Endothelial cell of umbilical vein (primary cell): ENCODE measurements at places on chromosomes 2 and 18.

- no peak for DNase-seq
Observed at GRCh38 chr2:78093436-78093835, 571.3 kb upstream of the LRRTM4 start.

- no peak for DNase-seq
Observed at GRCh38 chr18:54551590-54551989, 39.5 kb upstream of the DYNAP start.

GRCh38 chr2:101149241-101150192, 1.7 kb downstream of the TBC1D8 start:
- DNase-seq, result peak; percentile 29

DNA sequence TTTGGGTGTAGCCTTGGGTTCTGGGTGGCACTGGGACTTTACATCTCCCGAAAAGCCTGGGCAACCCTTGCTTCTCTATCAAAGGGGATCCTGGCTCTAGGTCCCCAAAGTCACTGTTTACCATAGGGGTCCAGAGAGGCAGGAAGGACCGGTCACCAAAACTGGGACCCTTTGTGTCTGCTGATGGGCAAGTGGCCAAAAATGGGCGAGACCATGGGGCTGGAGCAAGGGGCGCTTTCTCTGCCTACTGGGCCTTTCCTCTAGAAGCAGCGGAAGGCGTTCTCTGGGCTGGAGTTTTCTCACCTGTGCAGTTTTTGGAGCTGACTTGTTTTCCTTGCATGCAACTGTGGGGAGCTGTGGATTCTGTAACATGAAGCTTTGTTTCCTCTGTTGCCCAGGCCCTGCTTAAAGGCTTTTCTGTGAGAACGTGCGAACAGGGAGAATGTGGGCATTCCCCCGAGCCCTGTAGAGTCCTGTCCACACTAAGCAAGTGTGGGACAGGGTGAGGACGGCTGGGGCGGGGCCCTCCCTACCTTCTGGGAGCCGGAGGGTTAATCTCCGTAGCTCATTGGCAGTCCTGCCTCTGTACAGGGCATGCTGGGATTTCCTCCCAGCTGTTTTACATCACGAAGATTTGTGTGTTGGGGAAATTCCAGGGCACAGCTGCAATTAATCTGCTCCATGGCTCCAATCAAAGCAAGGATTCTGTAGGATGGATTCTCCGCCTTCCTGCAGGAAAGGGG, 50.2 kb downstream of the TGOLN2 start:
- DNase-seq, result peak; percentile 49

DNA sequence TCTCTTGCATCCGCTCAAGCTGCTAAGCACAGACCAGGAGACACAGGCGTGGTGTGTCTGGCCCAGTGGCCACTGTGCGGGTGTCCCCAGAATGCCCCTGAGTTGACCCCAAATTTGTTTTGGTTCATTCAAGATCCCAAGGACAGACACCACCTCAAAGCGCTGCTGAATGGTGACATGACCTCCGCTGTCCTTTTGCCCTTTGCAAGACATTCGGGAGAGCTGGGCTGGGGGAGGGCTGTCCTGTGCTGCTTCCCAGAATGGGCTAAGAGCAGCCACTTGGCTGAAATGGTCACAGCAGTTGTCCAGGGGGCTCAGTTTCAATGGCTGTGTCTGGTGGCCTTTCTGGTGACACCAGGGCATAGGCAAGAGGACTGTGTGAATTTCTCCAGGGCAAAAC, 84.1 kb downstream of the SMIM21 start:
- DNase-seq, result no peak

DNA sequence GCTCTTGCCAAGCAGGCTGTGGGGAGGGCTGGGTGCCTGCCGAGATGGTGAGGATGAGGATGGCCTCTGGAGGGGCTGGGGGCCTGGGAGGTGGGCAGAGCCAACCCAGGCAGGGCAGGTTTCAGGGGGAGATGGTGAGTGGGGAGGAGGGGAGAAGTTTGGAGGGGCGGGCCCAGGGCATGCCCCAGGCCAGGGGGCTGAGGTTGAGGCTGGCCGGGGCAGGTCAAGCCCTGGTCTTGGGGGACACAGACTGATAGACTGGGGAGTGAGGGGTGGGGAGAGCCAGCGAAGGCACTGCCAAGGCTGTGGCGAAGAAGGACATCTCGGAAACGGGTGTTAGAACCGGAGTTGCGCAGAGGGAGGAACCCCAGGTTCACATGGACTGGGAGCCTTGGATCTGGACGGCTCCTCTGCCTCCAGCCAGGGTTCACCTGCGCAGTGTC, 12.6 kb downstream of the CAPN10 start:
- no peak for DNase-seq

DNA sequence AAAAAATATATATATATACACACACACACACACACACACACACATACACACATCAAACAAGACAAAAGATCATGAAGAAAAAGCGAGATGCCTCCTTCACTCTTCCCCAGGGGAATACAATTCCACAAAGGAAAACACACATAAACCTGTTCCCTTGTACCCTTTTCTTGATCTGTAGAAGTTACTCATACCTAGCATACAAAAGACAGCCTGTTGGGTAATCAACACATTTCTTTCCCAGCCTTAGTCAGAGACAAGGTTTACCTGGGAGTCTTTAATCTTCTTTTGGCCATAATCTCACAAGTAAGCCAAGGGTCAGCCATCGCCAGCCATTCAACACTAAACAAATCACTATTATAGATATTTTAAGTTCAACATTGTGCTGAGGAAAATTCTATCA, 407.0 kb downstream of the SUCLG1 start:
- no peak for DNase-seq

DNA sequence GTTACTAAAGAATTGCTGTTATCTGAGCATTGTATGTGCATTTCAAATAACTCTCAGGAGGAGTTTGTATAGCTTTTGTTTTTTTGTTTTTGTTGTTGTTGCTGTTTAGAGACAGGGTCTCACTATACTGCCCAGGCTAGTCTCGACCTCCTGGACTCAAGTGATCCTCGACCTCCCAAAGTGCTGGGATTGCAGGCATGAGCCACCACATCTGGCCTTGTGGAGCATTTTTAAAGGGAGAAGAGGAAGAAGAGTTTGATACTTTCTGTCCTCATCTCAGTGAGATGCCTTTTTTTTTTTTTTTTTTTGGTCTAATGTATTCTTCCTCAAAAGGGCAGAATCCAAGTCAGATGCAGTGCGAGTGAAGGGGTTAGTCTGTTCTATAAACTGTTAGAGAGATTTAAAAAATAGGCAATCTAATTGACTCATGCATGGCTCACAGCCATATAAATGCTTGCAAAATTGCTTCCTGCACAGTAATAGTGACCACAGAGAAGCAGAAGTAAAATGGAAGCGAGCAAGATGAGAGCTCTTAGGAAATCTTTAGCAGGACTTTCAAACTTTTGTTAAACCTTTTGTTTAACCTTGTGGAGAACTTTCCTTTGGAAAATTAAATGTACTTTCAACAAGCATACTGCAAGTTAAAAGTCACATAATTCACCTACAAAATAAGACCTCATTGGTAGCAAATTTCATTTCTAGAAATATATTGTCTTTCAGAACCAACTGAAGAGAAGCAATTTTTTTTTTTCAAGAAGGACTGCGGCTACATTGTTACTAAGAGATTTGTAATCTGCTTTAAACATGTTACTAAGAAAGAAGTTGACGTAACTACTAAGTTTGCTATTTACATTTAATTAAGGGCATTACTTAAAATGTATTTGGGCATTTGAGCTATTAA, 52.3 kb upstream of the ROCK1 start:
- DNase-seq, result no peak

DNA sequence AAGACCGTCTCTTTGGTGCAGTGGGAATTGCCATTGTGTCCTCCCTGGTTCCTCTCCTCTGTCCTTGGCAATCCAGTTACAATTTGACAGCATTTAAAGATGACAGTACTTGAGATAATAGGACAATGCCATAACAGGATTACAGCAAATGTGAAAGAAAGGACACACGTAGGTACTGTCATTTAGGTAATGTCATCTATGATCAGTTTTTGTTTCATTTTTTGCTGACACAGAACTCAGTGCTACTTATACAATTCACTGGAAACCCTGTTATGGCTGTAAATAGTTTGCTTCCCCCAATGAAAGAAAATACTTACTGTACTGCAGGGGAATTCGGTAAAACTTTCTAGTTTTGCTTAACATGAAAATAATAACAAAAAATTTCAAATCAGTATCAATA, 65.2 kb downstream of the BCL11A start:
- no peak for DNase-seq

- DNase-seq, result no peak
Observed at GRCh38 chr2:128651000-128651399, 332.3 kb upstream of the HS6ST1 start.

DNA sequence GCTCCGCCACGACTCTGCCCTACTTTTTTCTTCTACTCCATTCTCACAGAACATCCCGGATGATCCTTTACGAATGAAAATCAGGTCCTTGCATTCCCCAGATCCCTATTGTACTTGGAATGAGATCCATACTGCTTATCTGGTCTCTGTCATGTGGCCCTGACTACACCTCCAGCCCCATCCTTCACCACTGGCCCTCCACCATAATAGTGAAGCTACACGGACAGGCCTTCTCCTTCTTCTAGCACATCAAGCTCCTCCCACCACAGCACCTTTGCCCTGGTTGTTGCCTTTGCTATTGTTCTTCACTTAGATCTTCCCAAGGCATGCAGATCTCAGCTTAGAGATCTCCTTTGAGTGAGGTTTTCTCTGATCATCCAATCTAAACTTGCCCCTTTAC, 20.1 kb upstream of the RMDN2 start:
- no peak for DNase-seq

- DNase-seq, result no peak
Observed at GRCh38 chr2:167333245-167333644, 445.0 kb downstream of the XIRP2 start.

GRCh38 chr2:239151201-239152131, 249.4 kb downstream of the HDAC4 start:
- no peak for DNase-seq

DNA sequence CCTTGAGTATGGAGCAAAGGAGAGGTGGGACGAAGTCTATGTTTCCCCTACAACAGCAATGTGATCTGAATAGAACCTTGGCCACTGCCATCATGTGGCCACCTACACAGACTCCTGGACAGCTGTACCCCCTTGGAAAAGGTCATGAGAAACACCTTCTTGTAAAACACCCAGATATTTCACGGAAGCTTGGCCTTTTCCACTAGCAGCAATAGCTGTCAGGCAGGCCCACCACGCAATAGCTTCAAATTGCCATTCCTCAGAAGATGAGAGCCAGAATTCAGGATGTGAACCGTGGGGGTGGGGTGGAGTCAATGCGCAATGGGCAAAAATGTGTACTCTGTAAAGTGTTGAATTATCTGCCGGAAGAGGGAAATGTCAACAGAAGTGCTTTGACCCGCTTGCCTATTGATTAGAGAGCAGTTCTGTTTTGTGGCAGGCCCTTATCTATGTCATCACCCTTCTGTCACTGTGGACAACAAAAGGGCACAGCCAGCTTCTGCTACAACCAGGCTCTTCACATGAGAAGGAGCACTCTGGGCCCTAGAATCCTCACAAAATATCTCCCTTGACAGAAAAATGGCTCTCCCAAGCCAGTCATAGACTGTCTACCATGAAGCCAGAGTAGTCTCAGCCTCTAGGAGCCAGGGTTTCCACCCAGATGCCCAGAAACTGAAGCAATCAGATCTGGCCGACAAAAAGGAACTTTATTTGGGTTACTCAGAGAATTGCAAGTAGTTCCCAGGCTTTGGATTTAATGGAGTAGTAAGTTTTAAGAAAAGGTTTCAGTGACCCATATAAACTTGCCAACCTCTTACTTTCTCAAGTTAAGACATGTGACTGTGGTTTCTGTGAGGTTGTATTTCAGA, 9.5 kb downstream of the INPP1 start:
- DNase-seq, result no peak

GRCh38 chr2:208488686-208489564, 82.3 kb downstream of the PTH2R start:
- no peak for DNase-seq

GRCh38 chr2:20229322-20230113, 4.6 kb upstream of the SDC1 start:
- no peak for DNase-seq

DNA sequence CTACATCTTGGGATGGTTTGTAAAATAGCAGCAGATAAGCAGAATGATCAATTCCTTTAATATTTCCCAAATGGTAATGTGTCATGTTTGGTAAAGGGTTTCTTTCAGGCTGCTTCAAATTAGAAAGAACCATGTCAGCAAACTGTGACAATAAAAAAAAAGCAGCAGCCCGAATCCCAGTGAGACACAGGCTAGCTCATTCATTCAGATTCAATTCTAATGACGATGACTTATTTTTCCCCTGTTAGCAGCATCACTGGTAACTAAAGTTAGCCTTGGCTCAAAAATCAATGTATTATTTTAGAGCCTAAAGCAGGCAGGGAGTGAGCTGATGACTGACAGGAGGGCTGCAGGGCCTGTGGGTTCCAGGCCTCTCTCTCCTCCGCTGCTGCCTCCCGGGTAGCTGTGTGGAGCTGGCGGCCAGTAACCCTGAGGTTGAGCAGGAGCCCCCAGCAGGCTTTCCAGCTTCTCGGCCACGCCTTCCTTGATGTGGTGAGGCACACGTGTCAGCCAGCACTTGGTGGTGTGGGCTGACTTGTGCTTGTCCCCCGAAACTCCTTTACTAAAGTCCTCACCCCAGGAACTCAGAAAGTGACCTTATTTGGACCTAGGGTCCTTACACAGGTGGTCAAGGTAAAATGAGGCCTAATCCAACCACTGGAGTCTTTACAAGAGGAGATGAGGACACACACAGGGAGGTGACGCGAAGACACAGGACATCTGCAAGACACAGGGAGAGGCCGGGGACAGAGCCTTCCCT, 120.5 kb upstream of the HS6ST1 start:
- no peak for DNase-seq

GRCh38 chr2:192051533-192051932, 143.2 kb downstream of the TMEFF2 start:
- no peak for DNase-seq

DNA sequence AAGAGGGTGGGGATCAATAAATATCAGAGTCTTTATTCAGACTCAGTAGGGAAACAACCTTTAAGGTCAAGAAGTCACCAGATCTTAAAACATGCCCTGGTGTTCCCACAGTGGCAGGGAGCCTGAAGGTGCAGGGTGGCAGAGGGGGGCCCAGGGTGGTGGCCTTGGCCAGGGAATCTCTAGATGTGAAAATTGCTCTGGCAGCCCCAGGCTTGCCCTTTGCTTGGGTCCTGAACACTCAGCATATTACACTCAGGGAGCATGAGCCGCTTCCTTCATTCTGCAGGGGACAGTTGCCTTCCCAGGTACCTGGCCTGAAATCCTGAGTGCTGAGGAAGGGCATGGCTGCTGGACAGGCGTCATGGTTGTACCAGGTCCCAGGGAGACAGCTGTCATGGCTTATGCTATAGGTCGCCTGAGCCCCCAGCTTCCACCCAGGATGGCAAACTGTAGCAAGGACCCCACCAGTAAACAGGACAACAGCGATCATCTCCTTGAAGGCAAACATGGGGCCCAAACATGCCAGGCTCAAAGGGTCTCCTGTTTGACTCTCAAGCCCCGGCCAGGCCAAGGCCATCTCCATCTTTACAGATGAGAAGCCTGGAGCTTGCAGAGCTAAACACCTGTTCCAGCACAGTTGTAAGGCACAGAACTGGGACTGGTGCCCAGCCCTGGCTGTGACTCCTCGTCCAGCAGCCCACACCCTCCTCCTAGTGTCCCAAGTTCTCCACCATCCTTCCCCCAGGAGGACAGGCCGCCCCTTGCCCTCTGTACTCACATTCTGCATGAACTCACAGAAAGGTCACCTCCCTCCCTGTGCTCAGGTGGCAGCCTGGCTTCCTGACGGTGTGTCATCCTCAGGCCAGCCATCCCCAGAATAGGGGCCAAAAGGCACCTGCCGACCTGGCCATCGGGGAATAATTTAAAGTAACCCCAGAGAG, 14.6 kb downstream of the ABCG8 start:
- DNase-seq, result no peak
